ENCODE measurements at places on chromosomes 7 and 10. TPM values are rescaled to one million over a fixed set of nuclear protein-coding genes. Genes with fewer than 3 reads are reported as not detected.
A peak's percentile ranks its signal among the peaks of the same experiment; 100 is the strongest.

IDI2 gene
- 0.25 TPM for polyA plus RNA-seq

MRC1 gene
- polyA plus RNA-seq, result 11.8 TPM

SLC13A1 gene
- 20.0 TPM for polyA plus RNA-seq

DNA sequence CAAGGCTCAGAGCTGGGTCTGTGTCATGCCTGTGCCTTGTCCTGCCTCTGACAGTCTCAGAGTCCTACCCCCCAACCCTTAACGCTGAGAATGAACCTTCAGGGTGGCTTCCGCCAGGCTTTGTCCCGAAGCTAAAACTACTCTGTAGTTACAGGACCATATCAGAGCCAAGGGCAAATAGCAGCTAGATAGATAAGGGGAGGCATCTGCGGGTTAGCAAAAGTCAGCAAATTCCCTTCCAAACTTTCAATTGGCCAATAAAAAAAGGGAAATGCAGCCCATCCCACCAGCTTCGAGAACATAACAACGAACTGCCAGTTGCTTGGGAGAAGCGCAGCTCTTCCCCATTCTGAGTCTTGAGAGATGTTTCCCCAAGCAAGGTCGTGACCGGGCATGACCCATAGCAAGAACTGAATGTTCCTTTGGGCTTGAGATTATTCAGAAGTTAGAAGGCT lies 17.7 kb downstream of the CCL24 start:
- no peak for DNase-seq

DNA sequence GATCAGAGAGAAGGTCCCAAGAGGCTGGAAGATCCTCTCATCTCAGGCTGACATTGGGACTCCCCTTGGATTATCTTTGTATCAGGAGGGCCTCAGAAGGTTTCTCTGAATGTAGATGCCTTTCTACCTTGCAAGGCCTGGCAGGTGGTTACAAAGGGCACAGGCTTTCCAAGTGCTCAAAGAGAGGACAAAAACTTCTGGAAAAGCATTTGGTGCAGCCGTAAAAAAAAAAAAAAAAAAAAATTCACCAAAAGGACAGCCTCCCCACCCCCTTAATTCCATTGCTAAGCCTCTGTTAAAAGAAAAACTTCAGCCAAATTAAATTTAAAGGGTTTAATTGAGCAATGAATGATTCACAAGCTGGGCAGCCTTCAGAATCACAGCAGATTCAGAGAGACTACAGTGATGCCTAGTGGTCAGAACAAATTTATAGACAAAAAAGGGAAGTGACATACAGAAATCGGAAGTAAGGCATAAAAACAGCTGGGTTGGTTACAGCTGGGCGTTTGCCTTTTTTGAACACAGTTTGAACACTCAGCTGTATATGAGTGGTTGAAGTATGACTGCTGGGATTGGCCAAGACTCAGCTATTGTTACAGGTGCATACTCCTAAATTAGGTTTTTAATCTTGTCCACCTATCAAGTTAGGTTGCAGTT lies 42.5 kb upstream of the LRGUK start:
- no peak for DNase-seq

DNA sequence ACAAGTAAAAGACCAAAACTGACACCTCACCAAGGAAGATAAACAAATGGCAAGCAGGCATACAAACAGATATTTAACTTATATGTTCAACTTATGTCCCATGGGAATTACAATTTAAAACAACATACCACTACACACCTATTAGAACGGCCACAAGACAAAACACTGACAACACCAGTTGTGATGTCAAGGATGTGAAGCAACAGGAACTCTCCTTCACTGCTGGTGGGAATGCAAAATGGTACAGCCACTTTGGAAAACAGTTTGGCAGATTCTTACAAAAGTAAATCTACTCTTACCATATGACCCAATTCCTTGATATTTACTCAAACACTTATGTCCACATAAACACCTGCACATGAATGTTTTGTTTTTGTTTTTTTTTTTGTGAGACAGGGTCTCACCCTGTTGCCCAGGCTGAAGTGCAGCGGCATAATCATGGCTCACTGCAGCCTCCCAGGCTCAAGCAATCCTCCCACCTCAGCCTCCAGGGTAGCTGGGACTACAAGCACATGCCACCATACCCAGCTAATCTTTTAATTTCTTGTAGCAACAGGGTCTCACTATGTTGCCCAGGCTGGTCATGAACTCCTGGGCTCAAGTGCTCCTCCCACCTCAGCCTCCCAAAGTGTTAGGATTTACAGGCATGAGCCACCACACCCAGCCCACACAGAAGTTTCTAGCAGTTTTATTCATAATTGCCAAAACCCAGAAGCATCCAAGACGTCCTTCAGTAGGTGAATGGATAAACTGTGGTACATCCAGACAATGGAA lies 27.3 kb downstream of the HERC4 start:
- no peak for DNase-seq

DNA sequence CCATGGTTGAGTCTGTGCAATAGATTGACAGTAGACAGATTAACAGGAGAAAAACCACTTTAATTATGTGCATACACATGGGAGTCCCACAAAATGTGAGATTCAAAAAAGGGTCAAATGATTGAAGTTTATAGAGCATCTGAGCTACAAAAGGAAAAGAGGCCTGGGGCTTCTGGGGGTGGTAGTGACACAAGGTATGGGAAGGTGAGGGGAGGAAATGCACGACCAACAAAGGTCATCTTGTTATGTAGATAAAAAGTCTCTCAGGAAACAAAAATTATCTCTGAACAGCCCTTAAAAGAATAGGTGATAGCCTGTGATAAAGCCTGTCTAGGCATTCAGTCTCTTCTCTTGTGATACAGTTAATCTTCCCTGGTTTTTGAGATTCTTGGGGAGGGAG lies 141.7 kb downstream of the SEC23IP start:
- no peak for DNase-seq

DNA sequence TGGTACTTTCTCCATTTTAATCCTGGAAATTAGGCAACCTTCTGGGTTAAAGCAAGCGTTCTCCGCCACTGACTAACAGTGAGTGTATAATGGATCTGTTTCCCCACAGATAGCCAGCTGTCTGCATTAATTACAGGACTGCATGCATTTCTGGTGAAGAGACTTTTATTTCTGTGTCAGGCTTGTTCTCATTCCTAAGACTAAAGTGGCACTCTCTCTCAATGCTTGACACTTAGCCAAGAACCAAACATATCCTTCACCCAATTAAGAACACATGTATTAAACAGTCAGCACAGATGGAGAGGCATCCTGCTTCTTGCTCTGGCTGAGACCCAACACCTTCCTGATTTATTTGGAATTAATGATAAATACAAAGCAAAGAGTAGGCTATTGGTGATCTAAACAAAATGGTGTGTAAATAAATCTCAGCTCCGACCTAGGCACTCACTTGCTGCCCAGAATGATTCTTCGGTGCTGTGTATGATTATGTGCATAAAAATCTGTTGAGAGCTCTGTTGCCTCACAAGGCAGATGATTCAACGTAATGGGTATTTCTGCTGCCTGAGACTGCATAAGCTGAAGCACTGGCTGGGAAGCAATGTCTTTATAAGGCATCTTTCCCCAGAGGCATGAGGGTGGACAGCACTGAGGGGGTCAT lies 16.8 kb downstream of the CALU start:
- no peak for DNase-seq

GRCh38 chr10:112201334-112201733 lies 17.8 kb upstream of the GPAM start:
- no peak for DNase-seq

GRCh38 chr10:116848944-116849247 lies 403 bp upstream of the ENO4 start:
- DNase-seq, result peak; percentile 15

DNA sequence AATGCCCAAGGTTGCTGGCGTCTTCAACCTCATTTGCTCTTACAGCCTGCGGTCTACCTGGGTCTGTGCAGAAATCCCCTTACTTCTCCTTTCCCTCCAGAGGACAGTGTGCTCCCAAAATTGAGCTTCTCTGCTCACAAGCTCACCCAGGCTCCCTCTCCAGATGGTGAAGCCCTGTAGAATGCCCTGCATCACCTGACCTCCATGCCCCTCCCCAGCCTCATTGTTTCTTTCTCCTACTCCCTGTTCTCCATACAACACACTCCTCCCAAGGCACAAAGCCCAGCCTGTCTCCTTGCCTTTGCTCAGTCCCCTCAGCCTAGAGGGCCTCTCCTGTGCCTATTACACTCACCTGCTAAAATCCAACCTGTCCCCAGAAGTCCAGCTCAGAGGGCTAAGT lies 3.5 kb downstream of the CRHR2 start:
- no peak for DNase-seq

DNA sequence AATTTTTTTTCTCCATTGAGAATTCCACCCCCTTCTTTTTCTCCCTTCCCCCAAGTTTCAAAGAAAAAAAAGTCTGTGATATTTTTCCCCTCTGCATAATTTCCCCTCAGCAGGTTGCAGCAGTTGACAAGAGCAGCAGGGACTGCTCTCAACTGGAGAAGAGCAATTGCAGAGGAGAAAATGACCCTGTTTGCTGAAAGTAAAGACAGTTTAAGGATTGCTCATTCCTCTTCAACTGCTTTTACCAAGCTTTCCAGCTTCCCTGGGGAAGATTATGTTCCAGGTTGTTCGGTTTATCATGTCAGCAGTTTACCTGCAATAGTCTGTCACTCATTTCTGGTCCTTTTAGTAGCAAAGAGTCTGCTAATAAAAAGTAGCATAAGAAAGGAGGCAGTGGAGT lies 16.2 kb downstream of the AGK start:
- DNase-seq, result no peak

GRCh38 chr10:100826661-100826982 lies 81.2 kb downstream of the PAX2 start:
- DNase-seq, result no peak

GRCh38 chr10:127100983-127101615 lies 95.3 kb downstream of the INSYN2A start:
- DNase-seq, result no peak

- no peak for DNase-seq
These were observed 73.8 kb upstream of the SFMBT2 start for GRCh38 chr10:7484456-7485243.

- peak; percentile 6 for DNase-seq
These were observed 38.0 kb downstream of the USP6NL start for GRCh38 chr10:11573497-11573896.

- DNase-seq, result no peak
These were observed 177.1 kb downstream of the POU6F2 start for GRCh38 chr7:39154815-39155214.

Data from left renal cortex interstitium (tissue), 4 donors.